ENCODE measurements at places on chromosomes 11 and 22. TPM values are rescaled to one million over a fixed set of nuclear protein-coding genes. Genes with fewer than 3 reads are reported as not detected.

The OR51E1 gene
- not detected for total RNA-seq

The MB gene
- total RNA-seq: not detected

The MS4A6E gene
- total RNA-seq: not detected

The SLC17A6 gene
- not detected for total RNA-seq

The CNTF gene
- total RNA-seq: 2.9 TPM

The ADAMTS15 gene
- 2.3 TPM for total RNA-seq

The CNIH2 gene
- not detected for total RNA-seq

The CALCA gene
- total RNA-seq: not detected

The ANO1 gene
- total RNA-seq: 0.19 TPM

The SMTNL1 gene
- total RNA-seq: not detected

The C11orf42 gene
- total RNA-seq: not detected

The LSP1 gene
- 1.3 TPM for total RNA-seq

The FAM227A gene
- 2.3 TPM for total RNA-seq

Measured in vein endothelial cell (primary cell).